Suprapubic skin (tissue), 4 donors: ENCODE measurements at places on chromosomes 11 and 22.

DNA sequence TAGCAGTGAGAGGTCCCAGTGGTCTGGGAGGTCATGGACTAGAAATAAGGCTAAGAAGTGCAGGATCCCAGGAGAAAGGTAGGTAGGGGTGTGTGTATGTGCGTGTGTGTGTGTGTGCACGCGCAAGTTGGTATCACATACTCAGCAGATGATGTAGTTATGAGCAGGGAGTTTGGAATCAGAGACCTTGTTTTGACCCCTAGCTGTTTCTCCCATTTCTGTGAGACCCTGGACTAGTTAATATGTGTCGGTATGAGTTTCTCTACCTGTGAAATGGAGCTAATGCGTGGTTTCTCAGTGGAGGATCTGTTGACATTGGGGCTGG lies 1.3 kb downstream of the SERPING1 start:
- DNase-seq, result no peak

- no peak for DNase-seq
These were observed 14.8 kb downstream of the PIWIL4 start for GRCh38 chr11:94581926-94582325.

DNA sequence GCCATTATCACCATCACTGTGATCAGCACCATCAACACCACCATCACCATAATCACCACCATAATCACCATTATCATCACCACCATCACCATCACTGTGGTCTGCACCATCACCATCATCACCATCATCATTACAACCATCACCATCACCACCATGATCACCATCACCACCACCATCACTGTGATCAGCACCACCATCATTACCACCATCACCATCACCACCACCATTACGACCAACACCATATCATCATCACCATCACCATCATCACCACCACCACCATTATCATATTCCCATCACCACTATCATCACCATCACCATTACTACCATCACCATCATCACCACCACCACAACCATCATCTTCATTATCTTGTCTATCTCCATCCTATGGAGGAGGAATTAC lies 125.2 kb downstream of the PHF21B start:
- no peak for DNase-seq

DNA sequence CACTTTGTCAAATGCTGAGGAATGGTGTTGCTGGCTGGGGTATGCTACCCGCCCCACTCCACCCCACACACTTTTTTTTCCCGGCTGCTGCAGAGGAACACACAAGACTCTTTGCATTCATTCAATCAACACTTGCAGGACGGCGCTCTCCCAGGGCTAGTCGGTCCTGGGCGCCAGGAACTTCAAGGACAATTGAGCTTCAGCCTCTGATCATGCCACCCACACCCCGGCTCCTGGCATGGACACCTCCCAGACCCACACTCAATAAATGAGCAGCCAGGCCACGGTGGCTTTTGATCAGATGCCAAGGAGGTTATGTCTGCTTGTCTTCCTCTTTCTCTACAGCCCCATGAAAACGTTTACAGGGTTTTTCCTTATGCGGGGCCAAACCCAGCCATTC lies 19.8 kb downstream of the TPST2 start:
- DNase-seq, result no peak

GRCh38 chr22:27748349-27748748 lies 53.2 kb downstream of the MN1 start:
- peak; percentile 46 for DNase-seq

- DNase-seq, result no peak
These were observed 685.4 kb downstream of the BRD1 start for GRCh38 chr22:49142296-49142695.

DNA sequence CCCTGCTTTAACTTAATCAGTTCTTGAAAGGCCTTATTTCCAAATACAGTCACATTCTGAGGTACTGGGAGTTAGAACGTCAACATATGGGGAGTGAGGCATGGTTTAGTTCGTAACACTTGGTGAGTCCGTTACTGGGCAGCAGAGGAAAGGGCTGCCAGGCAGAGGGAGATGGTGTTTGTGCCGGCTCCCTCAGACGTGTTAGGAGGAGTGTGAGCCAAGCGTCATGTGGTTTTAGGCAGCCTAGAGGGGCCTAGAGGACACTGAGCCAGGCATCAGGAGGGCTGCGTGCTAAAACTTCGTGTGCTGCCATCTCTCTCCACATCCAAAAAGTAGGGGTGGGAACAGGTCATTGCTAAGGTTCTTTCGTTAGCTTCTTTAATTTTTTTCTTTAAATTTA lies 10.2 kb downstream of the BCR start:
- no peak for DNase-seq

DNA sequence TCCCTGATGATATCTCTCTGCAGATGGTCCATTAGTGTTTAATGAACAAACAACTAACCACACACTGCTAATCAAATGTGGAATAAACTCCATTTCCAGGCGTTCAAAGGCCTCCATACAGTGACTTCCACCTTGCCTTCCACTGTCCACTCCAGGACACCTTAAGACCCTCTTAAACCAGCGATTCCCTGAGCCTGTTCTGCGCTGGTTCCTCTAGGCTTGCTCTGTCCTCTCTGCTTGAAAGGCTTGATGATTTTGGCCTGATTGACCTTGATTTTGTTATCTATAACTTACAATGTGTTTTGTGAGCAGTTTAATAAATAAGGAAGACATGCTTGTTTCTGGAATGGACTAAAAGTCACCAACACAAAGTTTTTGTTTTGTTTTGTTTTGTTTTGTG lies 12.0 kb downstream of the OVCH2 start:
- no peak for DNase-seq

GRCh38 chr11:88249706-88250105 lies 74.5 kb upstream of the RAB38 start:
- no peak for DNase-seq

DNA sequence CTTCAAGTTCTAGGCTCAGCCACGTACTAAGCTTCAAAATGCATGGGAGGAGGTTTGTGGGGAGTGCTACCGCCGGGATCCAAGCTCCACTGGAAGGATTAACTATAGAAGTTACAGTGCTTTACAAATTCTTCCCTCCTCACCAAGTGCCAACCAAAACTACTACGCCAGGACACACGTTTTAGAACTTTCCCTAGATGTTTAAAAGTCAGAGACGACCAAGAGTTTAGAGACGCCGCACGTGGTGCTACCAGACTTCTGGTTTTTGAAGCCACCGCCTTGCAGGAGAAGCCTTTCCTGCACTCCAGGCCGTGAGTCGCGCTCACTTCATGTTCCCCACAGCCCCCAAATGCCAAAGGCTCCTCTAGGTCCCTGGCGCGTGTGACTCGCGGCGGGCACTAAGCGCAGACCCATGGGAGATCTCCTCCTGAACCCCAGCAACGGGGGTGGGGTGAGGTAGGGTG lies 734 bp downstream of the SNU13 start:
- DNase-seq, result no peak

GRCh38 chr11:64156235-64157011 lies 9.5 kb downstream of the MACROD1 start:
- no peak for DNase-seq

DNA sequence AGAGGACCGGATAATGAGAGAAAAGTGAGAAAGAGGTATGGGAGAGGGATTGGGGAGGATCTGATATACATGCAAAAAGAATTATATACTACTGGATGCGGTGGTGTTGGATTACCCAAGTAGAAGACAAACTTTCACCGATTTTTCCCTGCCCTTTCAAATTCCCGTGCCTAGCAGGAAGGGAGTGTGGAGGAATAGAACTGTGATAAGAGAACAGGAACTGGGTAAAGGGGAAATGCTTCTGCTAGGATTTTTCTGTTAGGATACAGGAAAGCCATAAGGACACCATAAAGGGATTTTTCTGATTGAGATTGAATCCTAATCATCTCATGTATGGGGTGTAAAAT lies 480 bp upstream of the MTMR2 start:
- no peak for DNase-seq

GRCh38 chr11:128324531-128325141 lies 262.7 kb downstream of the ETS1 start:
- DNase-seq, result no peak

DNA sequence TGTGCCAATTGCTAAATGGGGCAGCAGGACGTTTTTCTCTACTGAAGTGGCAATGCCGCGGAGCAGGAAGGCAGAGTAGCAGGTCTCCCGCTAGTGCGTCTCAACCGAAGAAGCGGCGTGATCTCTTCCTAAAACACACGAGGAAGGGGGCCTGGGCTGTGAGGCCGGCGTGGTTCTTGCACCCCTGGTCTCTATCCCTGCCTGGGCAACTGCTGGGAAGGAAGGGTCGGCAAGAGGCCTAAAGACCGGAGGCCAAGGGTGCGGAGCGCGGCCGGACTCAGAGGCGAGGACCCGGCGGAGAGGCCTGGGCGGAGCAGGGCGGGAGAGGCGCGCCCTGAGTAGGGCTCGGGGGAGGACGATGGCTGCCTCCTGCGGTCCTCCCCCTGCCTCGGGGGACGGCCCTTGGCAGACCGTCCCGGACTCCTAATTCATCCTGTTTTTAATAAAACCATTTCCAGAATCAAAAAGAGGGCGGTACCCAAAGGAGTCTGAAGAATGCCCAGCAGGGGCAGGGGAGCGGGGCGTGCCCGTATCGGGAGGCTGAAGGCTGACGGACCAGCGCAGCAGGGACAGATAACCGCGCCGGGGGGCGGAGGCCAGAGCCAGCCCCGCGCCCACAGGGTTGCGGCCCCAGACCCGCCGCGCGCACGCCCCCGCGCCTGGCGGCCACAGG lies 572 bp upstream of the APLP2 start:
- DNase-seq, result peak; percentile 89

DNA sequence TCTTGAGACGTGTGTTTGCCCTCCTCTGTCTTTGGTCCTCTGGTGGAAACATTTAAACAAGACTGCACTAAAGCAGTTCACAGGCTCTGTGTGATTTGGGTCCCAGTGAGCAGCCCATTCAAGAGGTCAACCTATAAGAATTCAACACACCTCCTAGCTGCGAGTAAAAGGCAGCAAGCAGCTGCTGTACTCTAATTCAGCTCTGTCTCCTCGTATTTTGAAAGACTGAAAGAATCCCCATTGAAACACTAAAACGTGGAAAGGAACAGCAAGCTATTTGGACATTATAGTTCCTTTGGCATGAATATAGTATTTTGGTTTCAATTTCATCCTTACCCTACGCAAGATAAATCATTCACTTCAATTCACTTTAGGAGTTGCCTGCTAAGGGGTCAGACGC lies 1046.7 kb downstream of the DLG2 start:
- no peak for DNase-seq

GRCh38 chr11:125110506-125110905 lies 920 bp downstream of the TMEM218 start:
- no peak for DNase-seq

DNA sequence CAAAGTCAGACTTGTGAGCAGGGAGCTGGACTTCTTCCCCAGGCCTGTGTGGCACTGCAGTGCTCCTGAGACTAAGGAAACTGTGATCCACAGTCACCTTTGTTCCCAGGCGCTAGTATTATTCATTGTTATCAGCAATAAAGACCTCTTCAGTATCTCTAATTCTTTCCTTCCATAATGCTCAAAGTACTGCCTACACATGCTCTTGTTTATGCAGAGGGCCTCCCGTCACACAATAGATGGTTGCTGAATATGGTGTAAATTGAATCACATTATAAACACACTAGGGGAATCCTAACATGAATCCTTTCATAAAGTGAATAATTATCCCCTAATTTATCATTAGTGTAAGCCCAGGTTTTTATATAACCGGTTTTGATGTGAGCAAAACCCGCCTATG lies 493.3 kb downstream of the BUD13 start:
- no peak for DNase-seq

DNA sequence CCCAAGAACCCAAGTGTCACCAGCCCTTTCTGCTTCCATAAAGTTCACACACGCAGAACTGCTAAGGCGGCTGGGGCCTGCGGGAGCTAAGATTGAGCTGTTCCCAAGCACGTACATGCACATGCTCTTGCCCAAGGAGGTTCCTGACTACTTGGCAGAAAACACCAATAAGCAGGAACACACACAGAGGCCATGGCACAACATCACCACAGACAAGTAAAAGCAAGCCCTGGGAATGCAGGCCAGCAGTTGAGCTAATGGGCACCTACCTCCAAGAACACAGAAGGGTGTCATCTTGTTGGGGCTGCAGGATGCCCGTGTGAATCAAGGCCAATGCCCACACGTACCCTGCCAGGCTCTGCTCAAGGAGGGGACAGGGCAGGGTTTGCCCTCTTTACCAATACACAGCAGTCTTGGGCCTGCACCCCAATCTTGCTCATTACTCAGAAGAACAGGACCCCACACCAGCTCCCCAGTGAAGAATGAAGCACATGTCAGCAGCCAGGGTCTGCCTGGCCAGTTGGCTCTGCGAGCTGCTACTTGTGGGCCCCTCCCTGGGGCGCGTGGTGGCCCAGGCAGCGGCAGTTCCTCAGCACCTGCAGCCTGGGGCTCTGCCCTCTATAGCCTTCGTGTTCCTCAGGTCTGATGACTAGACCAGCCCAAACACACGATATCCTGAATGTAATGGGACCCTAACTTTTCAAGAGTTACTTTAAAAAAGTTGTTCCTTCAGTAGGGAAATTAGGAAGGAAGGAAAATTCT lies 32.3 kb upstream of the CYP2D6 start:
- no peak for DNase-seq
